HFF-Myc (cell line): ENCODE measurements at places on chromosomes 13 and 19.

DNA sequence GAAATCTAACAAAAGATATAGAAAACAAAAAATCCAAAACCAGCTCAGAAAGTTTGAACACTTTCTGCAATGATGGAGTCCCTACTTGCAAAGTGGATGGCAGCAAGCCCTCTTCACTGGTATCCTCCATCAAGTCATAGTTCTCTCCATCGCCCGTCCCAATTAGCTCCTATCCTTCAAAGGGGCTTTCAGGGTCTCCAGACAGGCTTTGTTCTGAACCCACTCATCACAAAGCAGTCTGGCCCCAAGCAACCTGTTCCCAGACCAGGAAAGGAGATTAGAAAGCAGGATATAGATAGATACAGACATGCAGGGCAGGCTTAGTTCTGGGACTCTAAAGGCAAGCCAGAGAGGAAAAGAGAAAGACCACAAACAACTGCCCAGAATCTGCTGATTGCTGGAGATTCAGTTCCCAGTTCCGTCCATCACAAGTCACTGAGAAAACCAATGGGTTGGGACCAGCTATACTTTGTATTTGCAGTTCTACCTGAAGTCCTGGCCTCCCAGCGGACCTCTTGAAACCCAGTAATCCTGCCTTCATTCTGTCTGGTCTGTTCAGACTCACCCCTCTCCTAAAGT, 47.2 kb upstream of the EPHX3 start:
- no peak for DNase-seq

DNA sequence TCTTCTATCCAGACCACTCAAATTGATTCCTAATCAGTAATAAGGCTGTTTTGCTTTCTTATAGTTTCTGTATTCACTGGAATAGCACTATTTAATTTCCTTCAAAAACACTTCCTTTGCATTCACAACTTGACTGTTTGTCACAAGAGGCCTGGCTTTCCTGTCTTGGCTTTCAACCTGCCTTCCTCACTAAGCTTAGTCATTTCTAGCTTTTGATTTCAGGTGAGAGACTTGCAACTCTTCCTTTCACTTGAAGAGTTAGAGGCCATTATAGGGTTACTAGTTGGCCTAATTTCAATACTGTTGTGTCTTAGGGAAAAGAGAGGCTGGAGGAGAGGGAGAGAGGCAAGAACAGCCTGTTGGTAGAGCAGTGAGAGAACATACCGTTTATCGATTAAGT, 47.0 kb downstream of the SACS start:
- no peak for DNase-seq

GRCh38 chr13:80038371-80038770, 302.6 kb downstream of the SPRY2 start:
- no peak for DNase-seq

DNA sequence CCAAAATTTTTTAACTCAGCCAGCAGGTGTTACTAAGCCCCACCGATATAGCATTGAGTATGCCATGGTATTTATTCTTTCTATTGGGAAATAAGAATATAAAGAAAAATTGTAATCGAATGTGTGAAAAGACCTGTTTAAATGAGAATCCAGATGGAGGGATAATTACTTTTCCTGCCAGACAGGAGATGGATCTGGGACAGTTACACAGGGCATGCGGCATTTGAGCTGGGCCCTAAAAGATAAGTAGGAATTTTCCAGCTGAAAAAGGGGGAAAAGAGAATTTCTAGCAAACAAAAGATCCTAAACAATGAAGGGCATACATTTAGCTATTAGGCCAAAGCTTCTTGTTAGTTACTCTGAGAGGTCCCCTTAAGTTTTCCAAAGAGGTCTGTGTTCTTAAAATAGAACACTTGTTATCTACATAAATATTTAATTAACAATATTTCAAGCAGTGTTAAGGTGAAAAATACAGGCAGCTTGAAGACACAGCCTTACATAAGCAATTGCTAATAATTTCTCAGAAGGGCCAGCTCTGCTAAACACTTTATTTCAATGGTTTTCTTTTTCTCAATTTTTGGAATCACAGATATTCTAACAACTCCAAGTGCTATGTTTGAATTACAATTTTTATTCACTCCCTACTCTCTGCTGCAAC, 63.7 kb downstream of the TBC1D4 start:
- no peak for DNase-seq

GRCh38 chr13:106139377-106139776, 396.1 kb downstream of the EFNB2 start:
- no peak for DNase-seq

- no peak for DNase-seq
Observed at GRCh38 chr19:14542711-14543328, 13.4 kb downstream of the TECR start.

DNA sequence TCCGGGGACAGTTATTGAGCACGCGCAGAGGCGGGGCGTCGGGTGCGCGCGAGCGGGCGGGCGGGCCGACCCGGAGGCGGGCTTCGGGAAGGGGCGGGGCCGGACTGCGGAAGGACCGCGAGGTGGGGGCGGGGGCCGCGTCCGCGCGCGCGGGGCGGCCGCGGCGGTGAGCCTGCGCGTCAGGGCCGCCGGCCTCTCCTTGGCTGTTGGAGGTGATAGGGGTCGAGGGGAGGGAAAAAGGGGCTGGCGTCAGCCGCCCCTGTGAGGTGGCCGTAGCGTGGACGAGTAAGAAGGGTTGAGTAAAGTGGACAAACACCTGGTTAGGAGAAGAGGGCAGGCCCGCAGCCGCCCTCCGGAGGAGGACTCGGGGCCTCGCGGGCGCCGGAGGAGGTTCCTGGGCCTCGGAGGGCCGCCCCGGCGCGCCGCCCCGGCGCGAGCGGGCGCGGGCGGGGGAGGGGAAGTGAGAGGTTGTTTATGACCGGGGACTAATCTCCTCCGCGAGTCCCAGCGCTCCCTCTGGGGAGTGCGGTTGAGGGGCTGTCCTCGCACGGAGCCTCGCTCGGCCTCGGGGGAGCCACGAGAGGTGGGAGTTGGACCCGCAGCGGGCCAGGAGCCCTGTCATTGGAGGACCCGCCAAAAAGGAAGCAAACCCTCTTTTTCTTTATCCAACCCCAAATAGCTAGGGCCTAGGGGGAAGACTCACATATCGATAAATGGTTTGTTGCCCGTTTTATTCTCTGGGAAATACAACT, 547 bp upstream of the INTS6 start:
- DNase-seq = no peak

DNA sequence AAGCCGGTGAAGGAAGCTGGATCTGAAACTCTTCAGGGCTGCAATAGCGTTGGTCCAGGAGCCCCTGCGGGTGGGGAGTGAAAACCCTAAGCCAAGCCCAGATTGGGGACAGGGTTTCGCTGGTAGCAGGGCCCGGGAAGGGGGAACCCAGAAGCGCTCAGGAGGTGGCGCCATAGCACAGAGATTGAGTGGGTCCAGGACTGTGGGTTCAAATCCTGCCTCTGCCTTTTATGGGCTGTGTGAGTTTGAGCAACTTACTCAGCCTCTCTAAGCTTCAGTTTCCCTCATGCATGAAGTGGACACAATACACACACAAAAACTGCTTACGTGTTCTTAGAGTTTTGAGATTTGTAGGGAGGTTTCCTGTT, 8.3 kb upstream of the SYCN start:
- no peak for DNase-seq

DNA sequence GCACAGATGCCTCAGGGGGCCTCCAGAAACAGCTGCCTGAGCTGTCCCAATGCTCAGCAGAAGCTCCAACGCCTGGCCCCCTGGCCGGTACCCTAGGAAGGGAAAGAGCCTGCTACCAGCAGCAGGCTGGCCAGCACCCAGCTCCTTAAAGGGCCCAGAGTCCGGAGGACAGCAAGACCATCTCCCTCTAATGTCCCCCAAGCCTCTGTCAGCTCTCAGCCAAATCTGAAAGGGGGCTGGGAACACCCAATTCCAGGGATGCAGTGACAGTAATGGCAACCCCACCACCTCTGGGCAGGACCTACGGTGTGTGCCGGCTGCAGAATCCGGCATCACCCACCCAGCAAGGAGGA, 4.2 kb downstream of the PPP6R1 start:
- no peak for DNase-seq
